ENCODE measurements at places on chromosomes 7 and 10. TPM values are rescaled to one million over a fixed set of nuclear protein-coding genes. Genes with fewer than 3 reads are reported as not detected.

- no peak overlapping the region for H3K27ac ChIP-seq
- peaks cover 8% of the 10 kb centered on the region for H3K27me3 ChIP-seq
- H3K4me1 ChIP-seq = peaks cover 7% of the 10 kb centered on the region
- H3K36me3 ChIP-seq = no peaks in the 10 kb centered on the region
Measured at GRCh38 chr7:45088146-45088701, 545 bp downstream of the NACAD start.

- H3K4me3 ChIP-seq = no peak overlapping the region
- H3K27me3 ChIP-seq = no peaks in the 10 kb centered on the region
- no peaks in the 10 kb centered on the region for H3K4me1 ChIP-seq
- DNase-seq = no peak
- H3K36me3 ChIP-seq = no peaks in the 10 kb centered on the region
Measured at GRCh38 chr7:94088560-94088959, 84.4 kb upstream of the BET1 start.

DNA sequence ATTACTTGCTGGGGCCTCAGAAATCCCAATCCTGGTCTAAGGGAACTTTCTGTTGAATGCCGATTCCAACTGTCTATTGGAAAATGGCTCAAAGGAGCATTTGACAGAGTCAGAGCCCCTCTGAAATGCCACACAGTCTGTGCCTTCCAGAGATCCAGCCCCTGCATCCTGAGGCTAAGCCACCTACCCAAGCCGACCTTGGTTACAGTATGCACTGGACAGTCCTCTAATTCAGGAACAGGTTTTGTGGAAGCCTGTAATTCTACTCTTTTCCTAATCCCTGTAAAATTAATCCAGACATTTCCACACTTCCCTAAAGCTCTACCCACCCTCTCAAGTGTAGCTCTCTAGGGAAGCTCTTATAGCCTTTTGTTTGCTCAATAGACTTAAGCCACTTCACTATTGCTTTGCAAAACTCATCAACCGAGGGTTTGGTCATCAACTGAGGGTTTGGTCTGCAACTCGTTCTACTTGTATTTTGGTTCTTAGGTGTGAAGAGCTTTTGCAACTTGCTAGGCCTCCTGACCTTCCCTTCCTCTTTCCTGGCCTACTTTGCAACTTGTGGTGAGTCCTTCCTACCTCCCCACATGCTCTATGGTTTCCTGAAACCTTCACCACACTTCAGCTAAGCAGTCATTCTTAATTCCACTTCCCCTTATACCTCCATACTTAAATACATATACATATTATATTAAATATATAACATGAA is 364.8 kb downstream of the SFMBT2 start:
- no peak overlapping the region for H3K27ac ChIP-seq
- no peaks in the 10 kb centered on the region for H3K36me3 ChIP-seq
- no peak for DNase-seq
- no peak overlapping the region for H3K4me3 ChIP-seq

GRCh38 chr10:133405844-133406527 is 12.0 kb downstream of the MTG1 start:
- no peak overlapping the region for H3K27ac ChIP-seq
- H3K27me3 ChIP-seq = no peaks in the 10 kb centered on the region
- no peaks in the 10 kb centered on the region for H3K4me1 ChIP-seq
- DNase-seq = no peak
- H3K36me3 ChIP-seq = peaks cover 11% of the 10 kb centered on the region

- no peaks in the 10 kb centered on the region for H3K27me3 ChIP-seq
- no peaks in the 10 kb centered on the region for H3K36me3 ChIP-seq
- no peak overlapping the region for H3K27ac ChIP-seq
- no peak overlapping the region for H3K4me3 ChIP-seq
- no peak for DNase-seq
- no peaks in the 10 kb centered on the region for H3K4me1 ChIP-seq
Measured at GRCh38 chr7:3380034-3380433, 79.0 kb downstream of the SDK1 start.

GRCh38 chr7:99039384-99039891 is 104.5 kb downstream of the SMURF1 start:
- no peak overlapping the region for H3K4me3 ChIP-seq
- H3K4me1 ChIP-seq = no peaks in the 10 kb centered on the region
- H3K27ac ChIP-seq = no peak overlapping the region
- H3K36me3 ChIP-seq = peaks cover 62% of the 10 kb centered on the region
- no peaks in the 10 kb centered on the region for H3K27me3 ChIP-seq

DNA sequence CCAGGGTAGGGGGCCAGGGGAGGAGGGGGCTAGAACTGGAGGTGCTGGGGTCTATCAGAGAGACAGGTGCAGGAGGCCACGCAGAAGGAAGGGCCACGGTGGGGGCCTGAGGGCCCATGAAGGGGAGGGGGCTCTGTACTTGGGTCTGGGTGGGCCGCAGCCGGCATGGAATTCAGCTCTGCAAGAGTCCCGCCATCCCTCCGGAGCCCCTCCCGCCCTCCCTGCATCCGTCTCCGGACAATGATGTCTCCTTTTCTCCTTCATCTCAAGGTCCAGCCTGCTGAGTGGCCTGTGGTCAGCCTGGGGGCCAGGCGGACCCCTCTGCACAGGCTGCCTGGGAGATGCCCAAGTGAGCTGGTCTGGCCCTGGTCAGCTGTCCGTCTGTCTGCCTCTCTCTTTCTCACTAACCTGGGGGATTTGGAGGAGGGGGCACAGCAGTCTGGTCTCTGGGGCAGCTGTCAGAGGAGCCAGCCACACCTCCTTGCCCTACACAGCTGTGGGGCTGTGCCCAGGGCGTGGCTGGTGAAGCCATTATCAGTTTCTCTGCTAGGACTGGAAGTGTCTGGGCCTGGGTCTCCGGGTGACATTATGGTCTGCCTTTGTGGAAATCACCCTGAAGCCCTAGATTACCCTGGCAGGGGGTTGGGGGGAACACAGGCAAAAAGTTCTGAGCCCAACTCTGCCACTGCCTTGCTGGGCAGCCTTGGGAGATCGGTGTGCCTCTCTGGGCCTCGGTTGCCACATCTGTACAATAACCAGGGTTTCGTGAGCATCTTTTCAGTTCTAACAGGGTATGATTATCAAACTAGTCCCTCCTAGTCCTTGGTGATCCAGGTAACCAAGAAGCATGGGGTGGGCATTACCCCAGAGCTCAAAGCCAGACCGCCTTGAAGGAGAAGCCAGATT is 19.0 kb upstream of the HSPB1 start:
- H3K4me1 ChIP-seq = peaks cover 11% of the 10 kb centered on the region
- no peaks in the 10 kb centered on the region for H3K36me3 ChIP-seq
- no peak overlapping the region for H3K4me3 ChIP-seq
- peaks cover 15% of the 10 kb centered on the region for H3K27me3 ChIP-seq
- H3K27ac ChIP-seq = no peak overlapping the region

DNA sequence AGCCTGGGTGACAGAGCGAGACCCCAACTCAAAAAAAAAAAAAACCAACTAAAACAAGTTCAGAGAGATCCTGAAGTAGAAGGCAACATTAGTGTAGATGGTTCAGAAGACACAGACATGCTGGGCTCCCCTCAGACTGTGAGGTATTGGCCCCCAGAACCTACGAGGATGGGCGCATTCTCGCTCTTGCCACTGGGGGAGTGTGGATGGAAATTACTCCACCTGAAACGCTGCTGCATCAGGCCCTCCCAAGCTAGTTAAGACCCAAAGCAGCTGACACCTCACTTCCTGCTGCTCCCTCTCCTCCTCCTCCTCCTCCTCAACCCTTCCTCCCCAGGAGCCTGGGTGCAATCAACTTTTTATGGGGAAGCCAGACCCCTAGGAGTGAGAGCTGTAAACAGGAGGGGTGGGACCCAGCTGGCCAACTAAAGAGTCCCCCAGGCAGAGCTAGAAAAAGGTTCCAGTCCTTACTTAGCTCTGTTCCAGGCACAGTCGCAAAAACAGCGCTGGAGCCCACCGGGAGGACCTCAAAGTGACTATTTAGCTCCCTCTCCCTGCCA is 7.4 kb downstream of the SH3PXD2A start:
- DNase-seq = no peak
- no peaks in the 10 kb centered on the region for H3K36me3 ChIP-seq
- no peak overlapping the region for H3K4me3 ChIP-seq
- peaks cover 4% of the 10 kb centered on the region for H3K27me3 ChIP-seq
- H3K27ac ChIP-seq = no peak overlapping the region
- peaks cover 16% of the 10 kb centered on the region for H3K4me1 ChIP-seq

DNA sequence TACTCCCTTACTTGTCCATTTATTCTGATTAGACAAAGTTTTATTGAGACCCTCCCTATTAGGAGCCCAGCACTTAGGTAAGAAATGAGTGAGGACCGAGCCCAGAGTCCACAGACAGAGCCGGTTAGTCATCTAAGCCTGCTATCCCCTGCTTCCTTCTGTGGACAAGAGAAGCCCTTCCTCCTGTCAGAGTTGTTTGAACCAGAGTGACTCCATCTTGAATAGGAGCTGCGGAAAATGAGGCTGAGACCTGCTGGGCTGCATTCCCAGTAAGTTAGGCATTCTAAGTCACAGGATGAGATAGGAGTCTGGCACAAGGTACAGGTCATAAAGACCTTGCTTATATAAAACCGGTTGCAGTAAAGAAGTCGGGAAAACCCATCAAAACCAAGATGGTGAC is 109.1 kb downstream of the CPXM2 start:
- H3K27ac ChIP-seq = no peak overlapping the region
- no peaks in the 10 kb centered on the region for H3K4me1 ChIP-seq
- no peak for DNase-seq
- peaks cover 4% of the 10 kb centered on the region for H3K27me3 ChIP-seq

DNA sequence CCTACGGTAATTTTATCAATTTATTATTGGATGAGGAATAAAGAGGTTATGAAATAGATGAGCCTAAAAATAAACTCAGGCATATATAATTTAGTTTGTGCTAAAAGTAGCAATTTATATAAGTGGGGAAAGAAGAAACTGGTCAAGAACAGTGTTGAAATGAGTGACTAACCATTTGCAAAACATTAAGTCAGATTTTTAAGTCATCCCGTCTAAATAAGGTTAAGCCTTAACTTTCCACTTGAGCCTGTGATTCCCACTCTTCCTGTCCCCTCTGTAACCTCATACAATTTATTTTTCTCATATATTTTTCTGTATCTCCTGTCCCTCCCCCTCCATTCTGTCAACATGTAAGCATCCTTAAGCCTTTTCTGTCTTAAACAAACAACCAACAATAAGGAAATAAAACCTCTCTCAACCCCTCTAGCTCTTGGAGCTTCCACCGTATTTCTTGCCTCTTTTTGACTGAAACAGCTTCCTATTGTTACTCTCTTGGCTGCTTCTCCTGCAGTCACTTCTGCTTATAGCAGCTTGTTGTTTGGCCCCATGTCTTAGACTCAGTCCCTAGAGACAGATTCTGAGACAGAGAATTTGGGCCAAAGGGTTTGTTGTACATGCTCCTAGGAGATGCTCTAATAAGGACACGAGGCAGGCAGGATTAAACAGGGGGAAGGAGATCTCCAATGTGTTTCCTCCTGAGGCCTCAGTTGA is 109.7 kb downstream of the GNAI1 start:
- no peaks in the 10 kb centered on the region for H3K4me1 ChIP-seq
- no peaks in the 10 kb centered on the region for H3K27me3 ChIP-seq
- H3K36me3 ChIP-seq = no peaks in the 10 kb centered on the region
- DNase-seq = no peak
- no peak overlapping the region for H3K27ac ChIP-seq
- no peak overlapping the region for H3K4me3 ChIP-seq

- no peak overlapping the region for H3K27ac ChIP-seq
- H3K4me3 ChIP-seq = no peak overlapping the region
- H3K36me3 ChIP-seq = no peaks in the 10 kb centered on the region
- H3K27me3 ChIP-seq = no peaks in the 10 kb centered on the region
- no peak for DNase-seq
Measured at GRCh38 chr7:81852701-81853100, 82.9 kb upstream of the HGF start.

GRCh38 chr7:97130417-97131139 is 13.1 kb downstream of the SDHAF3 start:
- no peaks in the 10 kb centered on the region for H3K27me3 ChIP-seq
- no peak for DNase-seq
- no peaks in the 10 kb centered on the region for H3K36me3 ChIP-seq
- H3K27ac ChIP-seq = no peak overlapping the region
- H3K4me3 ChIP-seq = no peak overlapping the region

- H3K4me1 ChIP-seq = no peaks in the 10 kb centered on the region
- no peaks in the 10 kb centered on the region for H3K36me3 ChIP-seq
- H3K27me3 ChIP-seq = no peaks in the 10 kb centered on the region
- no peak overlapping the region for H3K4me3 ChIP-seq
- no peak for DNase-seq
Measured at GRCh38 chr7:55157764-55158105, 138.9 kb downstream of the EGFR start.

GRCh38 chr7:157279741-157280215 is 57.0 kb upstream of the DNAJB6 start:
- no peaks in the 10 kb centered on the region for H3K36me3 ChIP-seq
- peaks cover 14% of the 10 kb centered on the region for H3K27me3 ChIP-seq
- no peak for DNase-seq
- H3K4me1 ChIP-seq = peaks cover 7% of the 10 kb centered on the region

DNA sequence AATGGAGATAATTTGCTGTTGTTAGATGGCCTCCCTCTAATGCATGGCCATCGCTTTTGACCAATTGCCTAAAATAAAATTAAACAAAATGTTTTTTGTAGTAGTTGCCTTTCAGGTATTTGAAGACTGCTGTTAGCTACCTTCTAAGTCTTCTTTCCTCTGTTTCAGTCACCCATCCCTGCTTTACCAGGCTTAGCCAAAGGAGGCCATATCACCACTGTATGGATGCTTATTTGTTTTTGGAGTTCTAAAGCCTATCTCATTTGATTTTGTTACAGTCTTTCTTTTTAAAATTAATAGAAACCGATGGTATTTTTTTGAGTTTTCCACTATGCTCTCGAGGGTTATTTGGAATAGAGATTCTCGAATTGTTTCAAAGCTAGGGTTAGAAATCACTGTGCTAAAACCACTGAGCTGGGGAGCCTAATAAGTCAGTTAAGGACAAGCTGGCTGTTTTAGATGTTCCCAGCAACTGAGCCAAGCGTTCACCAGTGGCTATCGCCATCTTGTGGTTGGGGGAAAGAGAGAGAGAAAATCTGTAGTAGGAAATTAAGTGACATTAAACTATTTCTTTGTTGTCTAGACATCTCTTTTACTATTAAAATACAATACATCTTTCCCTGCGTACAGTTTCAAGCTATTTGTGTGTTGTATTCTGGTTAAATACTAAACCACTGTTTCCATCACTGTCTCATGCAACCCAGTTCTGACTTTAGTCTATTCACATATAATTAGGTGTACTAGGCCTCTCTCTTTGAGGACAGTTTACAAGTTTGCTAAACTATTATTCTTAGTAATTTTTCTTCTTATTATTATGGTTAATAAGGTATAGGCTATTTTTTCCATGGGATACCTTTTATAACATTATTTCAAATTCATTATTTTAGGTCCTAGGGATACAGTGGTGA is 52.2 kb downstream of the GPR158 start:
- no peak for DNase-seq
- H3K27me3 ChIP-seq = no peaks in the 10 kb centered on the region
- no peak overlapping the region for H3K4me3 ChIP-seq

The ZNF438 gene
- total RNA-seq = 2.9 TPM

The AIFM2 gene
- 17.9 TPM for total RNA-seq

The PTF1A gene
- not detected for total RNA-seq

The STAG3 gene
- 5.1 TPM for total RNA-seq
